ENCODE measurements at places on chromosomes 6 and 20. TPM values are rescaled to one million over a fixed set of nuclear protein-coding genes. Genes with fewer than 3 reads are reported as not detected.

DNA sequence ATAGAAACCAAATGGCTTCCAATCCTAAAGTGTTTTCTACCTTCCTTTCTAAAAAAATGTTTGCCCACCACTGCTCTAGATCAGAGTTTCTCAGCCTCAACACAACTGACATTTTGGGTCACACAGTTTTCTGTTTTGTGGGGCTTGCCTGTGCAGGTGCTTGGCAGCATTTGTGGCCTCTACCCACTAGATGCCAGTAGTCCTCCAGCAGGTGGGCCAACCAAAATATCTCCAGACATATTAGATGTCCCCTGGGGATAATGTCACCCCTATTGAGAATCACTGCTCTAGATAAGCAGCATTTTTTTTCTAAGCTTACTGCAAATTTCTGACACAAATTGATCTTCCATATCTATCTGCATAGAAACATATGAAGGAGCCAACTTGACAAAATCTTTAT, 26.3 kb upstream of the EPM2A start:
- DNase-seq: no peak

- DNase-seq: no peak
Observed at GRCh38 chr20:11229772-11230171, 556.0 kb upstream of the JAG1 start.

SLC22A16 gene
- not detected for total RNA-seq

- no peak for DNase-seq
Observed at GRCh38 chr20:63961664-63962425, 5.6 kb upstream of the UCKL1 start.

DNA sequence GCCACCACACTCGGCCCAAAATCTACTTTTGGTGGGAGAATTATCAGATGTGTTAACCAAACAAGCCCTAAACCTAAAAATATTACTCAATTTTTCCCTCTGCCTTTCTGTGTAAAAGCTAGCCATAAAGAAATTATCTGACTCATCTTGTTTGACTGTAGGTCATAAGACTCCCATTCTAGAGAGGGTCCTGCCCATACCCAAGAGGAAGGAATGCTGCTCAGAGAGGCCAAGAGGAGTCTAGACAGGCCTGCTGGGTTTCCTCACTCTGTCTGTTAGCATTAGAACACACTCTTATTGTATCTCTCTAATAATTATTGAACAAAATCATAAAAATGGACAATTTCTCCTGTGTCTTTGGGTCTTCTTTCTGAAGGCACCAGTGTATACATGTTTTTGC, 26.1 kb downstream of the C6orf141 start:
- DNase-seq: no peak

TCF15 gene
- not detected for total RNA-seq

DNA sequence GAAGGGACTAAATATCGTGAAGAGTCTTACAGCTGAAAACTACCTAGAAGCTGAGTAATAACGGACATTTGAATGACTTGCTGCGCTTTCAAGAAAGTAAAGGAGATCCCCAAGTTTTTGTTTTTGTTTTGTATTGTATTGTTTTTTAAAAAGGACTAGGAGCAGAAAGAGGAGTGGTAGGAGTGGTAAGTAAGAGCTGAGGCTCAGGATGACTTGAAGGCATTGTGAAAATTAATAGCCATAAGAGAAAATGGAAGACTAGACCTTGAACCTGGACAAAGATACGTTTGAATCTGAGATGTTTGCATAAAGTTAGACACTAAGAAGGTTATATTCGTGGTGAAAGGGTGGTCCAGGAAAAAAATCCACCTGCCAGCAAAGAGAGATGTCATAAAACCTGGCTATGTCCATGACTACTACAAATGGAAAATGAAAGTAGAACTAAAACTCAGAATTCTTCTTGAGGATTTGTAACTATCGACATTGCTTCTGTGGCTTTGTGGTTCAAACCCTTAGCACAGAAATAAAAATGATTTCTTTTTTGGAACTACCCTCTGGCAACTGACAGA, 824.8 kb upstream of the FLRT3 start:
- no peak for DNase-seq

PRPH2 gene
- total RNA-seq: not detected

DNA sequence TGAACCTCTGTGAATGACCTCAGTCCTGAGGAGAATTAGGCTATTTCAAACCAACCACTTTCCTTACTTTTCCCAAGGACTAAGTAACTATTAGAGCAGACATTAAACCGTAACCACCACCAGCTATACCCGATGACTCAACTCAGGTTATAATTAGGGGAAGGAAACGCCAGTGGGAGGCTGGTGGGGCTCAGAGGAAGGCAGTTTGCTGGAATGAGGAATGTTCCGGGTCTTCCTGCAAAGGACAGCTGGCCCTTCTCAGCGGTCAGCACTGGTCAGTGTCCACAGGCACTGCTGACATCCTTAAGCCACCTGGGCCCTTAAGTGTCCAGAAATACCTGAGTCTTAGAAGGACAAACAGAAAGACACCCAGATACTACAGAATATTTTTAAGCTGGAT, 515.2 kb downstream of the MAFB start:
- DNase-seq: no peak

TTPAL gene
- total RNA-seq: 18.6 TPM

DNA sequence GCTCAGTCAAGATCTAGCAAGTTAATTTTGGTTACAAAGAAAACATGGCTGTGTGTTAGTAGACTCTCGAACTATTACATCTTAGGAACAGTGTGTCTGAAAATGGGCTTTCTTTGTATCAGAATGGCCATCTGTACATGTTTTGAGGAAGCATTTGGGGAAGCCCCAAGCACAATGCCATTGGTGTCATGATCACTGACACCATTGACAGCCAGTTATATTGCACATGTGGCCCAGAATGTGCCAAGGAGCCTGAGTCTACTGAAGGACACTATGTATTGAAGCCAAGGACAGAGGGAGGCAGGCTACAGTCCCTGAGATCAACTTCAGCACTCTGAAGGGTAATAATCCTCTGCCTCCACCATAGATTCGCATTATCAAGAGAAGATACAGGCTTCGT, 12.6 kb upstream of the FAM50B start:
- no peak for DNase-seq

- no peak for DNase-seq
Observed at GRCh38 chr6:159800141-159800865, at the start of gene PNLDC1. TSS of gene PNLDC1 (plus strand) at chr6:159800276. CDS start at chr6:159800308, 32 bp downstream.

DNA sequence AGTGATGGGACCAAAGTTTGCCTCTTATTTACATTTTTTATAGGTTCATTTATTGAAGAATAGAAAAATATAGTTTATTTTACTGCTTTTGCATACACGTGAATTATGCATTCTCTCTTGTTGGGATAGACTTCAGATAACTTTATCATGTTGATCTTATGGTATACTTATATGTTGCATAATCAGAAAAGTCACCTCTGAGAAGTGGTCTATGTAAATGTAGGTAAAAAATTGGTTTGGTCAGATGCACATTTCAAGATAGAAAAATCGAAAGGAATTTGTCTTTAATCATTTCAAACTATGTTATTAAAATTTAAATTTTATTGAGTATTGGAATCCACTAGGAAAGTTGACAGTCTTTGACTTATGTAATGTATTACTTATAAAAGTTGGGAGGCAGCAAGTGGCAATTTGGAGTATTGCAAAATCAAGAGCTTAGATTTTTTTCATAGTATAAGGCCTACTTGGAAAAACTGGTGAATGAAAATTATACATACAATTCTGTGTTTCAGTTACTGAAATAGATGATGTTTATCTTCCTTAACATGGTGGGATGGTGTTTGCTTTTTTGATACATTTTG, 2.4 kb downstream of the PHF3 start:
- DNase-seq: no peak

DNA sequence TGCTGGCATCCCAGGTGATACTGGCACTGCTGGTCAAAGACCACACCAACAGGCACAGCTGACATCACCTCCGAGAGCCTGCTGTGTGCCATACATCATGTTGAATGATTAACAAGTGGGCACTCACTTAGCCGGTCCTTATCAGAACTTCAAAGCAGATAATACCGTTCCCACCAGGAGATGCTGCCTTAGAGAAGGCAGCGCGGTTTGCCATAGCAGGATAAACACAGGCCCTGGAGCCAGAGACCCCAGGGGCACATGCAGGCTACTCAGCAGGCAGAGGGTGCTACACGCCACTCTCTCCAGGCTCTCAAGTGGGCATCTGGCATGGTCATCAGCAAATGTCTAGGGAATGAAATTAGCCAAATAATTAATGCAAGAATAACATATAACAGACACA, 86.5 kb upstream of the CST7 start:
- DNase-seq: no peak

GRCh38 chr20:37526238-37526838, 1.3 kb downstream of the BLCAP start:
- DNase-seq: no peak

SIRPD gene
- total RNA-seq: not detected

GRCh38 chr20:44412402-44413144, 57.1 kb downstream of the HNF4A start:
- no peak for DNase-seq

DNA sequence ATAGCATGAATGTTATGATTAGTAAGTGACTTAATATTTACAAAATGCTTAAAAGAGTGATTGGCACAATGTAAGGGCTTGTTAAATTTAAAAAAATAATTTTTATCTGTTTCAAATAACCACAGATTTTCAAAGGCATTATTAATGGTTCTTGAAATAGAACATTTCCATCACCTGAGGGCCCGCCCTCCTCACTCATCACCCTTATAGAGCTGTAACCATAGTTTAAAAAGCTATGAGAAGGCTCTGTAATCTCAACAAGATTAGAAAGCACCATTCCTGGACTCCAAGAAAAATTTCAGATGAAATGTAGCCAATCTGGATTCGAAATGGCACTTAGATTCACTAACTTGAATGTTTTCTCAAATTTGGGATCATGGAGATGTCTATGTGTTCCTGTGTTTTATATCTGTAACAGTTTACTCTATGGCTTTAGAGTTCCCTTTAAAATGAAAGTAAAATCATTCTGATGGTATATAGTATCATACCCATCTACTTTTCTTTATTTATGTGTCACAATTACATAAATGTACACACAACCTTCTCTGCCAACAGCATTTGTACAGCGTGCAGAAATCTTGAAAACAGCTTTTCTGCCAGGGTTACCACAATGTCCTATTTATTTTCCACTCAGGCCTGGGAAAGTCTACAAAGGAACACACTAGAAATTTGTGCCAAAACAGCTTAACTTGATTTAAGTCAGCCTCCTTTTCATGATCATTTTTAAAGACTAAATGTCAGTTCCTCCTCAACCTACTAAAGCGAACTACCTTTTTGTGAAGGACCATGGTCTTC, 207.7 kb downstream of the TBX18 start:
- no peak for DNase-seq

All from activated CD4-positive, alpha-beta memory T cell treated with anti-CD3 and anti-CD28 coated beads for 36 hours (primary cell).